ENCODE measurements at places on chromosomes 2 and 18.

DNA sequence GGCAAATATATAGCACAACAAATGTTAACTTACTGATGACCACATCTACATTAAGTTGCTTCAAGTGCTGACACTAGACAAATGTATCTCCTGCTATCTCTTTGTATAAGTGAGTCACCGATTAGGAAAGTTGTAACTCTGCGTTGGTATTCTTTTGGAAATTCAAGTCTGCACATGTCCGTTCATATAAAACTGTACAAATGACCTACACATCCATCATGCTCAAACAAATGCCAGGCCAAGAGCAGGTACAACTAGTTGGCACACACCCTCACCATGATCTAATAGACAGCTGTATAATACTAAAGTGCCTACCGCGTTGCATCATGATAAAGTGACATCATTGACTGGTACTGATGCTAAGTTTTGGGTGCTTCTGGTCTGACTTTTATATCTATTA is 141.1 kb downstream of the RBMS1 start:
- no peak for DNase-seq

DNA sequence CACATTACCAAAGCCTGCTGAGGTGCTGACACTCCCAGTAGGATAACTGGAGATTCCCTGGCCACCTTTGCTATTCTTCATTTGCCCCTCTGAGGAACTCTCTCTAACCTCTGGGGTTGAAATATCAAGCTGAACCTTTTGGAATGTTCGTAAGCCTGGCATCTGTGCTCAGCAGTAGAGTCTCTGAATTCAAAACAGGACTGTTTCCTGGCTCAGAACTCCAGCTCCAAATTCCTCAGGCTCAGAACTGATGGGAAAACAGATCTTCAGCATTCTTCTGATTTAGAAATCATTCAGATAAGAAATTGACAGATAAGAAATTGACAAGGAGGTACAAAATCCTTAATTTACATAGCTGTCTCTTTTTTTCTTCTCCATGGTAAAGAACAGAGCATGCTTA is 22.2 kb upstream of the POU3F3 start:
- DNase-seq: no peak

DNA sequence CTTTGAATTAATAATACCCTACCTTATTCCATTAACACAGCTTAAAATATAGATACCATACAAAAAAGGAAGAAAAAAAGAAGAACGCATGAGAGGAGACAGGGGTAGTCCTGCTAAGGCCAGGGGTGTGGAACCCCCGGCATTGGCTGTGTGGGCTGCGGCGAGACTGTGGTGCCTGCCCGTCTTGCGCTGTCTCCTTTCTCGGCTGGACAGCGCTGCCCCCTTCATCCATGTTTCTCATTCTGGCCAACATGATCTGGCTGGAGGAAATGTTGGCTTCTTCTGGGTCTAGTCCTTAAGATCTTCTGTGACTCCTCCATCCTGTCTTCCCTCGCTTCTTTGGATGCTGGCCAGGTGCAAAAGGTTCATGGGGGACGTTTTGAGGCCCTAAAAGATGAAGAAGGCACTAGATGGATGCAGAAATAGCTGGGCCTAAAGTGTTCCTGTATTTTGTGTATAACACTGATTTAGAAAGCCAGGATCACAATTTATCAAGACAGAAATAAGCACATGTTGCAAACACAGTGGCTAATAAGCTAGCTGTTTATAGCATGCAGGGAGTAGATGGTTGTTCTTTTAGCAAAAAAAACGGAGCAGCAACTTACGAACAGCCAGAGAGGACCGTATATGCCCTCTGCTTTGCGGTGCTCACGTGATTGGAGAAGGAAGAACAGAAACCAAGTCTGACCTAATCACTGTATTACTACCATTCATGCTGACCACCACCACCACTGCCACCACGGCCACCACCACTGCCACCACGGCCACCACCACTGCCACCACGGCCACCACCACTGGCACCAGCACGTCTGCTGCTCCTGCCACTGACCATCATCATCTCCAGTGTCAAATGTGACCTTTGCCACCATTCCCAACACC is 71.7 kb upstream of the ASB18 start:
- no peak for DNase-seq

DNA sequence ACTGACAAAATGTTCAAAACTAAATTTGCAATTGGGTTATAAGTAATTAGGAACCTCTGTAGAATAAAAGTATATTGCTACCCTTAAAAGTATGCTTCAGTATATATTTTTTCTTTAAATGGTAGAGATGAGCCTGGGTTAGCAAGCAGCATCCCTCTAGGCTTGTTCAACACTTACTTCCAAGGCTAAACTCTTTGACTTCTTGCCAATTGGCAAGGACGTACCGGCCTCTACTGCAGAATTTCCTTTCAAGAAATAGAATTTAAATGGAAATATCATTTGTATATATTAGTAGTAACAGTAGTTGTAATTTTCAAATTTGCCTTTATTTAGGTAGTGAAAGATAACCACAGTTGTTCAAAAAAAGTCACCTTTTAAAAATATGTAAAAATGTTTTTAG is 105.1 kb upstream of the SLC38A11 start:
- DNase-seq: no peak

DNA sequence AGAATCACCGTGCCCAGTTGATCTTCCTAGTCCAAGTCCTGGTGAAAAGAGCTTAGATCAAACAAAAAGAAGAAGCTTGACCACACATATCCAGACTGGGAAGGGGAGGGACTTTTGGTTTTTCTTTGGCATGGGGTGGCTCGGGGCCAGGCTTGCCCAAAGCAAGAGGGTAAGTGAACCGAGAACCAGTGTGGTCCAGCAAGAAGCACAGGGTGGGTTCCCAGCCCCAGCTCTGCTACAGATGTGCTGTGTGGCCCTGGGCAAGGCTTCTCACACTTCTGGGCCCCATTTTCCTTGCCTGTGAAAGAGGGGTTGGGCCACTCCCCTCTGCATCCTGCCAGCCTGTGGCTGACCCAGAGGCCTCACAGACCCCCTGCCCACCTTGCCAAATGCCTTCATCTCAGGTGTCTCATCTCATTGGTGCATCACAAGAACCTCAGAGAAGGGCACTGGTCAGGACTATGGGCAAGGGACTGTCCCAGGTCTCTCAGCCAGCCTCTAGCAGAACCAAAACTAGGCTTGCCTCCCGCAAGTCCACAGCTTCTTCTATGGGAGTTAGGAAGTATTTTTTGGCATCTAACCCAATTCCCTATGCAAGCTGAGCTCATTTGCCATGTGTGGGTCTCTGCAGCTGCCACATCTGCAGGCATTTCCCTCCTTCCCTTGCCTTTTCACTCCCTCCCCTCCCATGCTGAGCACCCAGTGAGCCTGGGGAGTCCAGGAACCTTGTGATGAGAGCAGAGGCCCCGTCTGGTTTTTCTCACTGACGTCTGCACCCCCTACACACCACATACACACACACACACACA is 6.9 kb downstream of the ATP6V1B1 start:
- DNase-seq: no peak

DNA sequence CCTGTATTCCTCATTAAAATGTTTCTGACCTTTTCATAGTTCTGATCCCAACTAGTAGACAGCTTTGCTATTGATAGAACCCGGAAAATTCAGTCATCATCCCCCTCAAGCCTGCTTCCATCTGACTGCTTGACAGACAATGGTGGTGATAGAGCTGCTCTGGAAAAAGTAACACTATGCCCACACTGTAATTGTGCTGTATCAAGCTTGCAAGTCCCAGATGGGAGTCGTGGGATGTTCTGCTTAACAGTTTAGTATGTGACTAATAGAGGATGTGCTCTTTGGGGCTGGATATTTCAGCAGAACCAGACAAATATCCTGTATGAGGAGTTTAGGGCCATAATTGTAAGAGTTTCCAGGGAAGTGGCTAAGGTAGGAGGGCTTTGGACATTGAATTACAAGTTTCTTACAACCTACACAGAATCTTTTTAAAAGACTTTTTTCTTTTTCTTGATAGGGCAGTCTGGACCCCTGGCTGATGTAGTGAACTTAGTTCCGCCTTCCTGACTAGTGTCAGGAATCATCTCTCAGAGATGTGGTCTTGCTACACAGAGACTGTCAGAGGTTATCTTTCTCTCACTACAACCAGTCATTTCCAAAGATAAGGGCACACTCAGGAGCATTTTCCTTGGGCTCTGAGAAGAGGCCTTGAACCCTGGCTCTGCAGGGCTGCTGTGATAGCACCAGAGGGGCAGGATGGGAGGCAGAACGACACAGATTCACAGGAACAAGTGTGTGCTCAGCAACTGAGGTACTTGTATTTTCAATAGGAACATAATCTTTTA is 158.0 kb upstream of the RBMS1 start:
- DNase-seq: no peak

DNA sequence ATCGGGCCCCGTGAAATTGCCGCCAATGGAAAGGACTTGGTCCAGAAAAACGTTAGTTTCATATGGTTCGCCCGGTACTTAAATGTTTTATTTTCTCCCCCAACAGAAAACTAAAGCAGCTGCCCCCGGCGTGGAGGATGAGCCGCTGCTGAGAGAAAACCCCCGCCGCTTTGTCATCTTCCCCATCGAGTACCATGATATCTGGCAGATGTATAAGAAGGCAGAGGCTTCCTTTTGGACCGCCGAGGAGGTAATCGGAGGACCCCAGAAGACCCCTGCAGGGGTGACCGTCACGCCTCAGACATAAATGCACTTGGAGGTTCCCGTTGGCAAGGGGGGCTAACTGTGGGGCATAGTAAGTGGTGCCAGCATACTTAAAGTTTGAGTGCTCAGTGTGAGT is 742 bp downstream of the RRM2 start:
- DNase-seq: no peak

DNA sequence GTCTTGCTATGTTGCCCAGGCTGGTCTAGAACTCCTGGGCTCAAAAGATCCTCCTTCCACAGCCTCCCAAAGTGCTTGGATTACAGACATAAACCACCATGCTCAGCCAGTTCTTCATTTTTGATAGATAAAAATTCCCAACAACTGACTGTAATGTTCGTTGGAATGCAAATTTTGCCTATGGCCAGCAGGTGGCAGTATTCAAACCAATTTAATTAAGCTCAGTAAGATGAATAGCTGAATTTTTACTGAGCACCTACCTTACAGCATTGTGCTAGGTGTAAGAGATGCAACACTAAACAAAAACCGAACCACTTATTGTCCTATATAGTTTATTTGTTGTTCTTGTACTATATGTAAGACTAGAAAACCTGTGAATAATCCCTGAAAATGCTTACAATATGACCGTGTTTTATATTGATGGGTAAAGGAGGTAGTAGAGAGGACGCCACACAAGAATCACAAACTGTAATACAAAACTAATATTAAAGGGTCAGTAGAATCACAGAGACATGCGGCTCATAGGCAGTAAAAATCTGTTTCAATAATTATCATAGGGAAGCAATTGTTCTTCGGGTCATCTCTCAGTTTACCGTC is 8.2 kb upstream of the TMEM182 start:
- DNase-seq: no peak

DNA sequence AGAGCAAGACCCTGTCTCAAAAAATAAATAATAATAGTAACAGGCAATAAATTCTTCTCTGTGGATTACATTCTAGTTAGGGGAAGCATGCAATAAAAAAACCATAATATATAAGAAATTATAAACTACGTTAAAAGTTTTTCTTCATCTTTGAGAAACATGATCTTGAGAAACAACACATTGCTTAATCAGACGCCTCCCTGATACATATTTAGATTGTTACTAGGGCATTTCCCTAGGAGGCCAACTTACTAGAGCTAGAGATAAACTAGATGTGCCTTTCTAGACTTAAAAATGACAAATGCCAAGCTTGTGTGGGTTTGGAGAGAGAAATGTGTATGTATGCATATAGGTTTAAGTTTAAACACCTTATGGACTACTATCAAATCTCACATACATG is 76.3 kb upstream of the GALNT5 start:
- DNase-seq: no peak

GRCh38 chr2:207151048-207151447 is 14.7 kb downstream of the KLF7 start:
- DNase-seq: no peak

GRCh38 chr2:176636401-176636800 is 367.2 kb downstream of the MTX2 start:
- no peak for DNase-seq

DNA sequence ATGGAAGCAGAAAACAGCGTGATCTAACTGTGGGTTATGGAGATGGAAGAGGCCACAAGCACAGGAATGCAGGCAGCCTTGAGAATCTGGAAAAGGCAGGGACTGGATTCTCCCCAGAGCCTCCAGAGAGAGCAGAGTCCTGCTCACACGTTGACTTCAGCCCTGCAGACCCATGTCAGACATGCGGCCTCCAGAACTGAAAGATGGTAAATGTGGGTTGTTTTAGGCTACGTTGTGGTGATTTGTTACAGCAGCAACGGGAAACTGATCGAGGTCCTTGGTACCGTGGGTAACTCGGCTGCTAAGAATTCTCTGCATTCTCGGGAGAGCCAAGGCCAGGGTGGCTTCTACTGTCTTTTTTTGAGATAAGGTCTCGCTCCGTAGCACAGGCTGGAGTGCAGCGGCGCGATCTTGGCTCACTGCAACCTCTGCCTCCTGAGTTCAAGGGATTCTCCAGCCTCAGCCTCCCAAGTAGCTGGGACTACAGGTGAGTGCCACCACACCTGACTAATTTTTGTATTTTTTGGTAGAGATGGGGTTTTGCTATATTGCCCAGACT is 97.1 kb downstream of the ACKR3 start:
- DNase-seq: no peak

DNA sequence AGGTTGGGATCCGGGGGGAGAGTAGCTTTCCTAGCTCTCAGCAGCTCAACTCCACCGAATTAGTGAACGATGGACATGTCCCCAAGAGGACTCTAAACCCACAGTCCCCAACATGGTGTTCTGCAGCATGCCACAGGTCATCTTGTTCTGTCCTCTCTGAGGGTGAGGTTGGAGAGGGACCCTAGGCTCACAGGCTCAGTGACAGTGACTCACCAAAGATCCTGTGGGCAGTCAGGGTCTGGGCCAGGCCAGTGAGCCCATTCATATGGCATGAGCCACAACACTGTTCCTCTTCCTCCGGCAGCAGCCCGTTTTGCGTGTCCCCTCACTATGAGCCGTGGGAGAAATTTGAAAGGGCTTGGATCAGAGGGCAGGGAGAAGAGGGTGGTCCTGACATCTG is 2.8 kb upstream of the SLC20A1 start:
- DNase-seq: no peak

DNA sequence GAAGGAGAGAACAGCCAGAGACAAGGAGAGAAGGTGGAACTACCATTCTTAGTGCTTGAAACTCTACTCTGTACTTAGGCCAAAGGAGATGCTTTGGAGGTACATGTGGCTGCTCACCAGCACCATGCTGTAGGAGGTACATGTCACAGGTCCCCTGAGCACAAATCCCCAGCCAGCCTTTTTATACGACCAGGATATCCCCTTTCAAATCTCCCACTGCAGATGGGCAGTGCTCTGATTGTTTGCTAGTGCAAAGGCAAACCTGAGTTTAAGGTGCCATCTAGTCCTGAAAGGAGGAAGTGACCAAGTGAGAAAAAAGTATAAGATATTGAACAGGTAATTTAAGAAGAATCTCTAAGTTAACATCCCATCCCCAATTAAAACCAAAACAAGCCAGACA is 17.1 kb upstream of the TTC21B start:
- no peak for DNase-seq

- no peak for DNase-seq
Measured at GRCh38 chr2:230234845-230235244, 9.3 kb downstream of the SP140 start.

GRCh38 chr2:20620696-20621365 is 30.1 kb downstream of the HS1BP3 start:
- DNase-seq: peak; percentile 5

GRCh38 chr2:226609366-226609765 is 190.3 kb downstream of the IRS1 start:
- no peak for DNase-seq
